Trophoblast cell (in vitro differentiated cells and primary cell): ENCODE measurements at places on chromosomes 5 and 9.

- no peaks in the 10 kb centered on the region for H3K36me3 ChIP-seq
- no peaks in the 10 kb centered on the region for H3K27me3 ChIP-seq
- H3K27ac ChIP-seq = no peak overlapping the region
Observed at GRCh38 chr5:180900178-180900577, 1.2 kb downstream of the BTNL8 start.

DNA sequence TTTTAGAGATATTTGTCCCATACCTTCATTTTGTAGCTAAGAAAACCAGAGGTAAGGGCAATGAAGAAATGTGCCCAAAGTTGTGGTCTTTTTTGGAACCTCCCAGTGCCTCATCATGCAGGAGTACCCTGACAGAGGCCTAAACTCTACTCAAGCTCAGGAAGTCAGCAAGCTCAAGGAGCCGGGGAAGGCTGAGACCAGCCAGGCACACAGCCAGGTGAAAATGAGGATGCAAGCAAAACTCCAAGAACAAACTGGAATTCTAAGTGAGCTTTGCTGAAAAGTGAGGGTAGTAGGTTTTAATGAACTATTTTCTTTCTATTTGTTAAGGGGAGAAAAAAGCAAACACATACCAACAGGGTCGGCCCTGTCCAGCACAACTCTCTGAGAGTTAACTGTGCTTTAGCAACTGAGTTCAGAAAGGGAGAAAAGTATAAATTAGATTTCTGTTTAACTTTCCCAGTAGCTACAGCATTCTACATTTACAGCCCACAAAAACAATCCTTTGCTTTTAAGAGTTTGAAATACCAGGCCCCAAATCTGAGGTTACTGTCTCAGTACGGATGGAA, 146.4 kb downstream of the GNAQ start:
- no peaks in the 10 kb centered on the region for H3K27me3 ChIP-seq
- H3K27ac ChIP-seq = peak overlapping the region; percentile 95
- no peak for DNase-seq
- no peaks in the 10 kb centered on the region for H3K36me3 ChIP-seq
- no peak overlapping the region for H3K4me3 ChIP-seq

DNA sequence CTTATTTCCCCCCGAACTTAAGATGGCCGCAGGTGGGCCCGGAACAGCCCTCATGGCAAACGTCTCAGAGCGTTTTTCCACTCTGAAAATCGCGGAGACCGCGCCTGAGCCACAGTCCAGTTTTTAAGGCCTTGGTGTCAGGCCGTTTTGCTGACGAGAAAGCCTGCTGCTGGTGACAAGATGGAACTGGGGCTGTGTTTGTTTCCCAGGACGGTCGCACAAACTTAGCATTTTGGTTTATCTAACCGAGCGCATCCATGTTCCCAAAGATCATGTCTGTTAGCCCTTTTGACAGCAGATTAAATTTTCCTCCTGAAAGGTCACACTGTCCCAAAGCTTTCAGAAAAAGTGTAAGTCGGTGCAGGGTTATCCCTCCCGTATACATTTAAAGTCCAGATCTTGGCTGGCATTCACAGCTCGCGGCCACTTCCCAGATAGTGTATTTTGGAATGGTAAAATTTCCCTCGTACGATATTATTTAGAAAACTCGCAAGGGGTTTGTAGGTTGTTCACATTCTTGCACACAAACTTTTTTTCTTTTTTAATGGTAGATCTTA, 812 bp downstream of the SREK1 start:
- peak overlapping the region; percentile 95 for H3K4me3 ChIP-seq
- H3K36me3 ChIP-seq = no peaks in the 10 kb centered on the region
- peaks cover 2% of the 10 kb centered on the region for H3K4me1 ChIP-seq
- H3K27ac ChIP-seq = peak overlapping the region; percentile 100
- peak; percentile 64 for DNase-seq

DNA sequence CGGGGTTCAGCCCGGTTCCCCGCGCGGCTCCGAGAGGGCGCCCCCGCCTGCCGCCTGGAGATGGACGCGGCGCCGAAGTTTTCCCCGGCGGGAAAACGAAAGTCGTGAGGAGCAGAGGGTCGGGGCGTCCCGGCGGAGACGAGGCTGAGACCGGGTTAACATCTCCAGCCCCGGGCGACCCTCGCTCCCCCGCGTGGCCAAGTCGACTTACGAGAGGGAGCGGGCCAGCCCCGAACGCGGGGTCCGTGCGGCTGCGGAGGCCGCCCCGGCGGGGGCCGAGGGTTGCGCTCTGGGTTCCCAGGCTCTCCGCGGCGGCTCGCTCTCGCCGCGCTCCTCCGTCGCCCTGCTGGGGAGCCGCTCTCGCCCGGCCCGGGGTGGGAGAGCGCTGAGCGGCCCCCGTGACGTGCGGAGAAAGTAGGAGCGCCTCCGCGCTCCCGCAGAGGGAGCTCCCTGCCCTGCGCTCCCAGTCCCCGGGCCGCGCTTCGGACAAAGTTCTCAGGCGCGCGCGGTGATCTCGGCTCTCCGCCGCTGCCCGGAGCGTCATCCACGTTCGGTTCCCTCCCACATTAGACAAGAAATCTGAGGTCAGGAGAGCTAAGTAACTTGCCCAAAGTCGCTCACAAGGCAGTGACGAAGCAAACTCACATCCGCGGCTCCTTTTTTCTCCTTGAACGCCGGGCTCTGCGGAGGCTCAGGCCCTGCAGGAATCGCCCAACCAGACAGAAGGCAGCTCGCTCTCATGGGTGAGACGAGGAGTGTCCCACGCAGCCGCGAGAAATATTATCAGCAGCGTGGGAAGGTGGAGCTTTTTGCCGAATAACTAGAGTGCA, 1.2 kb upstream of the GCNT4 start:
- peak overlapping the region; percentile 91 for H3K27ac ChIP-seq
- H3K36me3 ChIP-seq = no peaks in the 10 kb centered on the region
- no peaks in the 10 kb centered on the region for H3K27me3 ChIP-seq
- peaks cover 18% of the 10 kb centered on the region for H3K4me1 ChIP-seq

GRCh38 chr5:113875096-113875495, 361.6 kb downstream of the YTHDC2 start:
- no peak overlapping the region for H3K4me3 ChIP-seq
- no peak for DNase-seq
- H3K27me3 ChIP-seq = no peaks in the 10 kb centered on the region
- H3K36me3 ChIP-seq = no peaks in the 10 kb centered on the region
